NCI-H146 (cell line): ENCODE measurements at places on chromosomes 11 and 22.
A peak's percentile ranks its signal among the peaks of the same experiment; 100 is the strongest.

GRCh38 chr22:20647586-20648305 is 126.2 kb upstream of the SERPIND1 start:
- no peak for DNase-seq

- no peak for DNase-seq
Measured at GRCh38 chr11:129368889-129369672, 6.6 kb upstream of the BARX2 start.

- no peak for DNase-seq
Measured at GRCh38 chr11:94694309-94695060, 73.7 kb upstream of the AMOTL1 start.

DNA sequence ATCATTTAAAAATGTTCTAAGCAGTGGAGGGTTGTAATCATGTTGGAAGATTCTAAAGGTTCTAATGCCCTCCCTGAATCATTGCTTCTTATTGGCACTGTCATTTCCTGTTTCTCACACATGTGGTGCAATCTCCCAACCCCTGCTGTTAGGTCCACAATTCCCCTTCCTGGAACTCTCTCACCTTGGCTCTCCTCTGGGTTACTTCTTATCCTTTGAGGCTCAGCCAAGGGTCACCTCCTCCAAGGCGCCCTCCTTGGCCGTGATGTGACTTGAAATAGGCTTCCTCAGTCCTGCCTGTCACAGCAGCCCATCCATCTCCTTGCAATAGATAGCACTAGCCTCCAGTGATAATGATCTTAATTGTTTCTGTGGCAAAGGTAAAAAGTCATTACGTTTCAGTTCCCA is 149.8 kb downstream of the TTC17 start:
- peak; percentile 4 for DNase-seq

- no peak for DNase-seq
Measured at GRCh38 chr11:79119491-79120284, 321.1 kb downstream of the TENM4 start.

- no peak for DNase-seq
Measured at GRCh38 chr11:104279587-104279986, 115.6 kb upstream of the PDGFD start.

DNA sequence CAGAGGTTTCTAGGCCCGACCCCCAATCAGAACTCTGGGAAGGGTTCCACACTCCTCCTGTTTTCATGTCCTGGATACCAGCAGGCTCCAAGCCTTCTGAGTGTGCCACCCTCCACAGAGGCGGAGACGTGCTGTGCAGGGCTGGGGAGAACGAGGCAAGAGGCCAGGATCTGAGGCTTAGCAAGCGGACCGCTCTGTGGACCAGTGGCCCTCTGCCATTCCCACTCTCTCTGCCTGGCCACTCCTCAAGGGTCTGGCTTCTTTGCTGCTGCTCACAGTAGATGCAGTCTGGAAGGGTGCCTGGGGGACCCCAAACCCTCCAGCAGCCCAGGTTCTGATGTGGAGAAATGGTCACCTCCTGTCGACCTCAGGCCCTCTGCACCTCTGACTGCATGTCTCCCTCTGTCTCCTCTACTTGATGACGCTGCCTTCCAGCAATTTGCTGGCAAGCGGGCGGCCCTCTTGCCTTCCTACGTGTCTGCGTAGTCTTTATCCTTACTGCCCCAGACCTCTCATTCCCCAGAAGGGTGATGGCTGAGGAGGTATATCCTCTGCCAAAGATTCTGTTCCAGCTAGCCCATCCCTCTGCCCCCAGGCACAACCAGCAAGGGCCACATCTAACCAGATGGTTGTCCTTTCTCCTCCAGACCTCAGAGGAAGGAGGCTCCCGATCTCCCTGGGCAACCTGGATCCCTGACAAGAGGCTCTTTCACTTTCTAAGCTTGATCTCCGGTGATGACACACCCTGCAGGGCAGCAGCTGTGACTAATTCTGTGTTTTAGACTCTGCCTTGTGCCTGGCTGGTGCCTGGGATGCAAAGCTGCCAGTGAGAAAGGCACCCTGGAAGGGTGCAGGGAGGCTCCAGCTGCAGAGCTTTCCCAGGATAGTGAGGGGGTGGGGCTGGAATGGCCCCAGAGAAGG is 87.3 kb downstream of the NAT10 start:
- DNase-seq, result peak; percentile 25

DNA sequence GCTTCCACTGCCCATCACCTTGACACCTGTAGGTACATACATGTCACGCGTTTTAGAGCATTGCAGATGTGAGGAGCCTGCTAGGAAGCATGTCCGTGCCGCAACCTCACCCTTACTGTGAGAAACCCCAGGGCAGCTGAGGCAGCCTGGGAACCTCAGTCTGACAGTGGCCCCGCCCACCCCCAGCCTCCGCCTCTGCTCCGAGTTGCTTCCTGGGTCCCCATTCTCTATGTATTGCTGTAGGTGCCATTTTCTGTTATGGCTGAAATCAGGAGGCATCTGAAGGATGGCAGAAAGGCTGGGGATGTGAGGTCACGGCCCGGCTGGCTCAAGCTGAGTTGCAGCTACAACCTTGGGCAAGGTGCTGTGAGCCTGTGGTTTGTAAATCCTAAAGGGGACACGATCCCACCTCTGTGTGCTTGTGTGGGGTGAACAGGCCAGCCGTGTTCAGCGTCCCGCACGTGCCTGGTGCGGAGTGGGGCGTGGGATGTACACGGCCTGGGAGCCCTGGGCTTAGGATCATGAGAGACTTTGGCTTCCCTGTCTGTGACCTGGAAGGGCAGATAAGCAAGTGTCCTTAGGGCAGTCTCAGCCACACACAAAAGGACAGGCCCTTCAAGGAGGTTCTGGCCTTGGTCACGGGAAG is 102.7 kb downstream of the PHF21B start:
- no peak for DNase-seq

DNA sequence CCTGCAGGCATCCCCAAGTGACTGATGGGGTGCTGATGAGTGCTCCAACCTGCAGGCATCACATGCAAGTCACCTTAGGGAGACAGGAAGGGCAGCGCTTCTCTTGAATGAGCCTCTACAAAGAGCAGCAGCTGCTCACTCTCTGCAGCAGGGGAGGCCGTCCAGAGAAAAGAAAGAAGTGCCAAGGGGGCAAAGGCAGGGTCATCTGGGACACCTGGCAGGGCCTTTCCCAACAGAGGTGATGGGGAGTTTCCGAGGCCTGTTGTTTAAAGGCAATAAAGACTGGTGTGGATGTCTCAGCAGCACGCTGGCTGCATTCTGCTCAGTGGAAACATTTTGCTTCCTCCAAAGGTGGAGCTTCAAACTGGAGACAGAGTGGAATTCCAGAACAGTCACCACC is 113.7 kb downstream of the ETS1 start:
- DNase-seq, result peak; percentile 72

- DNase-seq, result peak; percentile 90
Measured at GRCh38 chr11:65420979-65421793, 1.4 kb upstream of the NEAT1 start.

DNA sequence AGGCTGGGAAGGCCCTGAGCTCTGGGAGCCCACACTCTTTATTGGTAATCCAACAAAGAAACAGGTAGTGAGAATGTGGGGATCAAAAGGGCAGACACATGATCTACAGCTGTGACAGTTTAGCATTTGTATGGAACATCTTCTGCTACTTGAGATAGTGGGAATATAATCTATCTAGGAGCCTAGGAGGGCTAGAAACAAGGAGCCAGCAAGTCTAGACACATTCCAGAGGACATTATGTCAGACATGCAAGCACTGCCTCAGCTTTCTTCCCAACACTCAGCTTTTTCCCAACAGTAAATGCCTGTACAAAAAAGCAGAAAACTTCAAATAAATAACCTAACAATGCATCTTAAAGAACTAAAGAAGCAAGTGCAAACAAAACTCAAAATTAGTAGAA is 1150.6 kb upstream of the RAG2 start:
- no peak for DNase-seq

- no peak for DNase-seq
Measured at GRCh38 chr11:80462211-80462610, 1021.4 kb upstream of the TENM4 start.

GRCh38 chr11:123020968-123021367 is 39.3 kb upstream of the BSX start:
- DNase-seq, result peak; percentile 59

DNA sequence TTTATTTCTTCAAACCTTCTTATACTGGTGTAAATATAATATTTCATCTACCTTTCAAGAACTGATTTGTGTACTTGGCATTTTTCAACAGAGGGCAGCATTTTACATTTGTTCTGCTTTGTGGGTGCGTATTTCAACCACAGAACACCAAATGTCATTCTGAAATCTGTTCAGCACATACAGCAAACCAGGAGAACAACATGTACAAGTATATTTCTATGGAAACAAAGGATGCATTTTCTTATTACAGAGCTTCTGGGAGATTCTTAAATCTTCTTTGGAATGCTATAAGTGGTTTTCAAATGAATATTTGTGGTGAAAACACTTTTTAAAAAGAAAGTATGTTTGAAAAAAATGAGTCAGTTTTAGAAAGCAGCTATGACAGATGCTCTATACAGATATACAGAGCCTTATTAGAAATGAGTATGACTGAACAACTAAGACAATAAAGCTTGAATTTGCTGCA is 946.0 kb downstream of the FAM181B start:
- DNase-seq, result no peak

DNA sequence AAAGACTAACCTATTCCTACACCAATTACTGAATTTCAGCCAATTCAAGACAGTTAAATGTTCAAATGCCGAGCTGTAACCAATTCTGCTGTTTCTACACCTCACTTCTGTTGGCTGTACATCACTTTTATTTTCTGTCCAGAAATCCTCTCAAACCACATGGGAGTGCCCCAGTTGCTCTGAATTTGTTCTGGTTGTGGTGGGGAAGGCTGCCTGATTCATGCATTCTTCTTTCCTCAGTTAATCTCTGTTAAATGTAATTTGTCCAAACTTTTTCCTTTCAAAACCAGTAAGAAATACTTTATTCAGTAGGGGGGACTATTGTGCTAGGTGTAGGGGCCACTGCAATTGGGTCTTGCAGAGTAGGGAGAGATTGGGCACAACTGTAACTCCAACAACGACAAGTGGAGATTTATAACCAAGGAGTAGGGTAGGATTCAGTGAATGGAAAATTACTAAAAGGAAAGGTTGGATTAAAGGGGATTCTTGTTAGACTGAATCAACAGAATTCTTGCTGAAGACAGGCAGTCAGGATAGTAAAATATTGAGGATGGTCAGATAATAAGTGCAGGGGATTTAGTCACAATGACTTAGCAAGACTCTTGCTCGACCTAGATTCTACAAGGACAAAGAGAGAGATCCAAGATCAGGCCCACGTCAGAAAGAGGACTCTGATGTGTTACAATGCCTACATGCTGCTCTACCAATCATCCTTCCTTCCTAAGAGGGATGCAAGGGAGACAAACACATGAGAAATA is 593.5 kb upstream of the FAT3 start:
- no peak for DNase-seq

DNA sequence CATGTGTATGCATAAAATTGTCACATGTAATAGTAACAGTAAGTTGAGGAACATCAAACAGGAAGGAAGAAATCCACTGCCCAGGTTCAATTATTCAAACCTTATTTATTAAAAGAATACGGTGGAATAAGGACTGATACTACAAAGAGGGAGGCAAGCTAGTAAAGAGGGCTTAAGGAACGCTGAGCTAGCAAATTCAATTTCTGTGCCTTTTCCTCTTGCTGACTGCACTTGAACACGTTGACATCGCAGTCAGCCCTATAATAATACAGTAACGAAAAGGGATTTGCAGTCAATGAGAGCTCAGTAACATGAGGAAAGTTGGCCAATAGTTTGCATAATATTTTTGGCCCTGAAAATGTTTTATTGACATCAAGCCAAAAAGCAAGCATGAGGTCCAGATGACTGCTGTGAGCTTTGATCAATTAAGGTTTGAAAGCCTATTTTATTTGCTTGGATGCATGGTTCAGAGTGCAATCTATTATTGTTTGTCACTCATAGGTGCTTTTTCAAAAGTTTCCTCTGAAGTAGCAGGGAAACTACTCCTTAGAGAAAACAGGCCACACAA is 861.8 kb downstream of the LRRC4C start:
- DNase-seq, result no peak

DNA sequence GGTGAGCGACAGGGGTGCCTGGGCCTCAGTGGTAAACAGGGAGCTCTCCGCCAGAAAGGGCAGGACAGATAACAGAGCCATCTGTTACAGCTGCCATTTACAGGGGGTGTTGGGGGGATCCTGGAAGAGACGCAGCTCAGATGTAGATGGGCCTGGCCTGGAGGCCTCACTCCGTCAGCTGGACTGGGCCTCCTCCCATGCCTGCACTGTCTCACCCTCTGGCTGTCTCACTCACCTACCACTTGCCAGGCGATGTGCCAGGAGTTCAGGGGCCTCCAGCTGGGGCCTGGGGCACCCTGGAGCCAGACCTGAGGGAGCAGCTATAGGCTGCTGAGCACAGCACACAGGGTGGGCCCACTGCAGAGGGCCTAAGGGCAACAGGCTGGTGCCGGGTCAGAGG is 16.3 kb upstream of the SUSD2 start:
- no peak for DNase-seq

DNA sequence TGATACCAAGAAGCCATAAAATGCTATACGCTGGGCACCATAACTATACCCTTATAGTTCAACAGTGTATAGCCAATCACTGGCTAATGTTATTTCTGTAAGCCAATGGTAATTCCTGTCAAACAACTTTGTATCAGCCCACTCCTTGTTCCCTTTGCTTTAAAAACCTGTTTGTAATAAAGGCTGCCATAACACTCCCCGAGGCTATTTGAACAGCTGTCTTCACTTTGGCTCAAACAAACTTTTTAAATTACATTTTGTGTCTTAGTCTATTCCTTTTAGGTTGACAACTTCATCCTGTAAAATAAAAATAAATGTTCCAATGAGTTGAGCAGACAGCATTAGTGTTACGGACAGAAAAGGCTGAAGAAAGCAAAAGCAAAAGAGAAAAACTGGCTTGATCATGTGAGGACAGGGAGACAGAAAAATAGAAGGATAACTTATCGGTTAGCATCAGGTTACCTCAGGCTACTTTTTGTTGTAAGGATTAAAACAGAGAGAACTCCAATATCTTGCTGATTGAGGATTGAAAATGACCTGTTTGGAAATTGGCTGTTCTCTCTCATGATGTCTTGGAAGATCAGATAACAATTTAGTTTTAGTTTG is 95.0 kb downstream of the AASDHPPT start:
- DNase-seq, result peak; percentile 6

GRCh38 chr11:112267188-112267591 is 6.5 kb upstream of the PLET1 start:
- no peak for DNase-seq

- DNase-seq, result no peak
Measured at GRCh38 chr11:94175535-94175934, 46.9 kb downstream of the PANX1 start.
